ENCODE measurements at places on chromosomes 7 and 10.

- no peak for DNase-seq
These were observed 87.6 kb upstream of the LEP start for GRCh38 chr7:128153436-128153835.

GRCh38 chr7:71633551-71634008 is 501.6 kb downstream of the GALNT17 start:
- DNase-seq, result no peak

DNA sequence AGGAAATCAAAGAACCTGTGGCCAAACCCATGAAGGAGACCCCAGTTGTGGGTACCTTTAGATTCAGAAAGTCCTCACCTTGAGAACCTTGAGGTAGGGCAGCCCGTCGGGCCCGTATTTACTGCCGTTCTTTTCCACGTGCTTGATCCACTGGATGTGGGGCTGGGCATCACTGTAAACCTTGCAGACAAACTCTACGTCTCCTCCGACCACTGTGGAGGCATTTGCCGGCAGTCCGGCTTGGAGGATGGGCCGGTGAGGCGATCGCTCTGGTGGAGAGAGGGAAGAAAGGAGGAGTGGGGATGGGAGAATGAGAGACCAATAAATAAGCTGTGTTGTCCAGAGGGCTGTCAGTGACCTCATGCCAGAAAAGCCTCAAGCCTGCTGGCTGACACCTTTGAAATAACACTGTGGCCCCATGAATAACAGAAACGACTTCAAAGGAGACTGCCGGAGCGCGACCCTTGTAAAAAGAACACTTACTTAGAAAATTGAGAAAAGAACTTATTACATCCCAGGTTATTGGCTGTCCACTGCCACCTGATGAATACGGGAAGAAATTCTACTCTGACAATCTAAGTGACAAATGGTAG is 78.2 kb downstream of the FGFR2 start:
- no peak for DNase-seq

GRCh38 chr10:33248638-33249037 is 85.8 kb downstream of the NRP1 start:
- DNase-seq, result peak; percentile 40

GRCh38 chr7:101877882-101878591 is 60.6 kb downstream of the CUX1 start:
- no peak for DNase-seq

GRCh38 chr10:34323192-34323591 is 491.9 kb downstream of the PARD3 start:
- DNase-seq, result no peak

GRCh38 chr10:7525314-7526016 is 114.6 kb upstream of the SFMBT2 start:
- peak; percentile 72 for DNase-seq

DNA sequence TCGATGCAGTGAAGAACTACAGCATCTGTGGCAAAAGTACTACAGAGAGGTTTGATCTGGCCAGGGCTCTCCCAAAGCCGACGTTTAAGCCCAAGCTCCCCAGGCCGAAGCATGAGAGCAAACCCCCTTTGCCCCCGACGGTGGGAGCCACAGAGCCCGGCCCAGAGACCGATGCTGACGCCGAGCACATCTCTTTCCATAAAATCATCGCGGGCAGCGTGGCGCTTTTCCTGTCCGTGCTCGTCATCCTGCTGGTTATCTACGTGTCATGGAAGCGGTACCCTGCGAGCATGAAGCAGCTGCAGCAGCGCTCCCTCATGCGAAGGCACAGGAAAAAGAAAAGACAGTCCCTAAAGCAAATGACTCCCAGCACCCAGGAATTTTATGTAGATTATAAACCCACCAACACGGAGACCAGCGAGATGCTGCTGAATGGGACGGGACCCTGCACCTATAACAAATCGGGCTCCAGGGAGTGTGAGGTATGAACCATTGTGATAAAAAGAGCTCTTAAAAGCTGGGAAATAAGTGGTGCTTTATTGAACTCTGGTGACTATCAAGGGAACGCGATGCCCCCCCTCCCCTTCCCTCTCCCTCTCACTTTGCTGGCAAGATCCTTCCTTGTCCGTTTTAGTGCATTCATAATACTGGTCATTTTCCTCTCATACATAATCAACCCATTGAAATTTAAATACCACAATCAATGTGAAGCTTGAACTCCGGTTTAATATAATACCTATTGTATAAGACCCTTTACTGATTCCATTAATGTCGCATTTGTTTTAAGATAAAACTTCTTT is 2.3 kb downstream of the LRRTM3 start:
- no peak for DNase-seq

DNA sequence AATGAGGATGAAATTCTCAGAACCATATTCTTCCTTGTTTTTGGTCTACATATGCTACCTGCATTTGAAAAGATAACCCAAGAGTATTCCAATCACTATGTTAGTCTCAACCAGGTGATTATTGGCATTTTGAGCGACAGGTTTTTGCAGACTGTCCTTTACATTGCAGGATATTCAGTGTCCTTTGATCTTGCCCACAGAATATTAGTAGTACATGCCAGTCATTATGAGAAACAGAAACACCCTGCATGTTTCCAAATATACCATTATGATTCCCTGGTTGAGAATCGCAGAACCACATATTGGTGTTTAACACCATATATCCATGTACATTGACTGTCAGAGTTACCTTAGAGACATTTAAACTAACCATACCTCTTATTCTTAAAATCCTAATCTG is 30.6 kb downstream of the TMEM243 start:
- no peak for DNase-seq

GRCh38 chr7:55110282-55110992 is 91.6 kb downstream of the EGFR start:
- DNase-seq, result no peak

DNA sequence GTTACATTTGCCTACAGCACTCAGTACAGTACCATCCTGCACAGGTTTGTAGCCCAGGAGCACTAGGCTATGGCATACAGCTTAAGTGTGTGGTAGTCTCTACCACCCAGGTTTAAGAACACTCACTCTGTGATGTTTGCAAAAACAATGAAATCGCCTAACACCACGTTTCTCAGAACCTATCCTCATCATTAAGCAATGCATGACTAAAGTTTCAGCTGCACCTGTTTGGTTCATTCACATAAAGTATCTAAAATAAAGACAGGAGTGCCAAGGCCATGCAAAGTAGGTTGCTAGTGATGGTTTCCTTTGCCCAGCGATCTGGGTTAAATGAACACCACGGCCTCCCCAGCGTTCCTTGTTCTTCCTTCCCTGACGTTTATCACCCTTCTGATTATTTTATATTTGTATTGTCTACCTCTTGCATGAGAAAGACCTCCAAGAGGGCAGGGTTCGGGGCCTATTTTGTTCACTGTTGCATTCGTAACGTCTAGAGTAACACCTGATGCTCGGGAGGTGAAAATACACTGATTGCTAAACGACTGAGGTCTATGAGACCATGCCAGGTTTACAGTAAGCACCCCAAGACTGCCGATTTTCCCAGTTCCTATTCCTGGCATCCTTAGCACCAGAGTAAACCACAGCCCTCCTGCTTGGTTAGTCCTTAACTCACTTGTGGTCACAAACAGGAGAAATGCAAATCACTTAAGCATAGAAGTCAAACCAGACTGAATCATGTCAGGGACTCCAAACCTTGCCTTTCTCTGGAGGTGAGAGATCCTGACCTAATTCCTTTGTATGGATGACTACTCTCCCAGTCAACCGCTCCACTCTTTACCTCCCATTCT is 204.1 kb upstream of the NFE2L3 start:
- DNase-seq, result no peak

GRCh38 chr10:31778627-31779026 is 150.0 kb downstream of the ARHGAP12 start:
- DNase-seq, result no peak

- no peak for DNase-seq
These were observed 639.7 kb downstream of the AUTS2 start for GRCh38 chr7:70237831-70238575.

DNA sequence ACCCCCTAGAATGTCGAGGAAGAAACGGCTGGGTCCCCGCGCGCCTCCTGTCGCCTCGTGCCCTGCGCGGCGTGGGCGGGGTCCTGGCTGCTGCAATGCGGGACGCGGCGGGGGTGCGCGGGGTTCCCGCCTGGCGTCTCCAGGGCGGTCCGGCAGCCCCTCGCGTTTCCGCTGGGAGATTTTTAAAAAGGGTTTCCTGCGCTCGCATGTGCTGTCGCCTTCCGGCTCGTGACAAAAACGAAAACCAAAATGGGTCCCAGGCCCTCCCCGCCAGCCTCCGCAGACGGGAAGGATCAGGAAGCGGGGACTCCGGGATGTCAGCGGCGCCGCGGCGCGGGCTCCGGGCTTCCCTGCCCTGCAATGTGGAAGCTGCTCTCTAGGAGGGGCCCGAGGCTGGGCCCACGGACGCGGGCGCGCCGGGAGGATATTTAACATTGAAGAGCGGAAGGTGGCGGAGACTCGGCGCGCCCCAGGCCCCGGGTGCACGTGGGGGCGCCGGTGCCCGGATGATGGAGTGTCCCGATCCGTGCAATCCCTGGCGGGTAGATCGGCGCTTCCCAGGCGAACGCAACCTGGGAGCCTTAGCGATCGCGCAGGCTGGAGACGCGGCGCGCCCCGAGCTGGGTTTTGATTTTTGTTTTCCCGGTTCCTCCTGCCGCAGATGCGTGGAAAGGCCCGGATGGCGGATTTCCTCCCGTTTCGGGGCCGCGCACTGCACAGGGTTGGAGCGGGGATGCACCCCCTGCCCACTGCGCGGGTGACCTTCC is 1.0 kb downstream of the PFKP start:
- peak; percentile 76 for DNase-seq

- no peak for DNase-seq
These were observed 88.3 kb downstream of the PTPRZ1 start for GRCh38 chr7:121961089-121961867.

DNA sequence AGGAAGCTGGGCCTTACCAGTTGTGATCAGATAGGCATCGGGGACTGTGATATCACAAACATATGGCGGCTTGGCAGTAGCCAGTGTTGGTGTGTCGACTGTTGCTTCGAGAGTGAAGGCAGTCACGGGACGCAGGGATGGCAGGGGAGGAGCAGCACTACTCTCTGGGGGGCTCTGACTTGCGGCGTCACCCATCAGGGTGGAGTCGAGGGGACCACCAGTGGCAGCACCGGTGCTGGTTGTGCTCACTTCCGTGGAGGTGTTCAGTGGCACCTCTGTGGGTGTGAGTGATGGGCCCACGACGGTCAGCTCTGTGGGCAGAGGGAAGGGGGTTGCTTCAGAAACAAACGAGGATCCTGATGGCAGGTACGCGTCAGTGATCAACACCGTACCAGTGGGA is 64.5 kb downstream of the KIAA1549 start:
- DNase-seq, result no peak

- DNase-seq, result no peak
These were observed 86.0 kb downstream of the LARP4B start for GRCh38 chr10:845526-845925.

GRCh38 chr10:84371944-84372343 is 43.6 kb downstream of the CCSER2 start:
- DNase-seq, result no peak

DNA sequence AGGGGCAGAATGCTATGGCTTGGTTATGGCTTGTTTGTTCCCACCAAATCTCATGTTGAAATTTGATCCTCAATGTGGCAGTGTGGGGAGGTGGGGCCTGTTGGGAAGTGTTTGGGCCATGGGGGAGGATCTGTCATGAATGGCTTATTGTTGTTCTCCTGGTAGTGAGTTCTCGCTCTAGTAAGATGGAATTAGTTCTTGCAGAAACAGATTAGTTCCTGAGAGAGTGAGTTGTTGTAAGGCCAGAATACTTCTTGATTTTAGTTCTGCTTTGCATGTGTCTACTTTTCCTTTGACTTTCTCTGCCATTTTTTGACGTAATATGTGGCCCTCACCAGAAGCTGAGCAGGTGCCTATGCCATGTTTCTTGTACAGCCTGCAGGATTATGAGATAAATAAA is 188.2 kb downstream of the KIF20B start:
- no peak for DNase-seq

- no peak for DNase-seq
These were observed 260.1 kb downstream of the SLC25A13 start for GRCh38 chr7:96061844-96062243.

All from activated CD4-positive, alpha-beta T cell treated with anti-CD3 and anti-CD28 coated beads for 4 hours (primary cell).